Stimulated activated CD4-positive, alpha-beta T cell treated with anti-CD3 and anti-CD28 coated beads, Interleukin-12 subunit alpha, Interleukin-12 subunit beta, amount 100 ng/mL, for 24 hours (primary cell): ENCODE measurements at places on chromosomes 11 and 22.
A peak's percentile ranks its signal among the peaks of the same experiment; 100 is the strongest.

- no peak for DNase-seq
Measured at GRCh38 chr22:48850658-48851287, 976.9 kb downstream of the BRD1 start.

DNA sequence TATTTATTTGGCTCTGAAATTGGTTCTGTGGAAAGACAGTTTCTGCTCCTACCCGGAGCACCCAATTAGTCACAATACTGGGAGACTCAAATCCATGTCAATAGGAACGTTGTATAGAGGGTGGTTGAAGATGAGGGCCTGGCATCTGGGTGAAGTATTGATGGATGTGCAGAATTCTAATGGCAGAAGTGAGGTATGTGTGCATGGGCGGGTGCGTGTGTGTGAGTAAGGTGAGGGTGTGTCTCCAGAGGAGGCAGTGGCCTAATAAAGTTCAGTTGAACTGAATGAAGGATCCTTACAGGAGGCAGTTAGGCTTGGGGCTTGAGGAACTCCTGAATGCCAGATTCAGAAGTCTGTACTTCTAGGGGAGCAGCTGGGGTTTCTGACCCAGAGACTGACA is 71.8 kb upstream of the B3GAT1 start:
- no peak for DNase-seq

- DNase-seq, result peak; percentile 72
Measured at GRCh38 chr22:30922151-30922611, 46.4 kb downstream of the MORC2 start.

DNA sequence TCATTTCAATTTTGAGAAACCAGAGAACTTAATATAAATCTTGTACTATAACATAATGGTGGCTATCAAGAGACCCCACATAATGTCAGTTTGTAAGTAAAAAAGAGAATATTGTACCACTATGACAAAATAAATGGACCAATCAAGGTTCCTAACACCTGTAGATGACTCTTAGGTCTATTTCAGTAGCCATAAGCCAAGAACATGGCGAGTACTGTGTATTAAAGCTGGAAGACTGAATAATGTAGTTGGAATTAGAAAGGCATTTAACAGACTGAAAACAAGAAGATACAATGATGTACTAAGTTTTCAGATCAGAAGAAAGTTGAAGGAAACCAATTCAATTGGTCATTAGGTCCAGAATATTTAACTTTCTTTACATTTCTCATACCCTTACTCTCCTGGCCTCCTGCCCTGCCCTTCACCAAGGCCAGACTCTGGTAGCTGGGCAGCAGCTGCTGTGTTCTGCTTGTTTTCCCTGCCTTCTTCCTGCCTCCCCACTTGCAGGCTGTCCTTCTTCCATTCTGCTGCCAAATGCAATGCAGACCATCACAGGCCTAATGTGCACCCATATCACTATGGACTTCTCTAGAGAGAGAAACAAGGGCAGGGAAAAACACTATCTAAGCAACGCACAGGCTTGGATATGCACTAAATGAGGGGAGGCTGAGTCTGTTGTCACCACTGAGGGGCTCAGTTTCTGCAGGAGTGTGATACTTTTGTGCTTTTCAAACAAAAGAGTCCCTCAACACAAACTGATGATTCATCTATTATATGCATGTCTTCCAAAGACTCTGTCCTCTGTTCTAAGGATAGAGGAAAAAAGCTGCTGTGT is 60.1 kb downstream of the RAB30 start:
- no peak for DNase-seq

DNA sequence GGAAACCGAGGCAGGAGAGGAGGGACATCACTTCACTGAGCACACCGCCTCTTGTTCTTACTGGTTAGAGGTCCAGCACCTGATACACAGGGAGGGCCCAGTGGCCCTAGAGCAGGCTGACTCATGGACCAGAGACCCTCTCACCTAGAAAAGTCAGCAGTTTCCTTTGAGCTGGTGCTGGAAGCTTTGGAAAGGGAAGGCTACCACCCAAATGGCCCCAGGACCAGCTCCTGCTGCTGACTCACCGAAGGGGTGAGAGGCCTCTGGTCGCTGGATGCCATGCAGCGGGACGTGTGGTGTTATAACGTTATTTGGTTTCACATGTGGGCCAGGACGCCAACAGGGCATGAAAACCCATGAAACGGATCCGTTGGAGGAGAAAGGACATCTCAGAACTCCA is 3.8 kb downstream of the NADSYN1 start:
- no peak for DNase-seq

- DNase-seq, result no peak
Measured at GRCh38 chr11:77619576-77620198, 17.9 kb downstream of the CLNS1A start.

DNA sequence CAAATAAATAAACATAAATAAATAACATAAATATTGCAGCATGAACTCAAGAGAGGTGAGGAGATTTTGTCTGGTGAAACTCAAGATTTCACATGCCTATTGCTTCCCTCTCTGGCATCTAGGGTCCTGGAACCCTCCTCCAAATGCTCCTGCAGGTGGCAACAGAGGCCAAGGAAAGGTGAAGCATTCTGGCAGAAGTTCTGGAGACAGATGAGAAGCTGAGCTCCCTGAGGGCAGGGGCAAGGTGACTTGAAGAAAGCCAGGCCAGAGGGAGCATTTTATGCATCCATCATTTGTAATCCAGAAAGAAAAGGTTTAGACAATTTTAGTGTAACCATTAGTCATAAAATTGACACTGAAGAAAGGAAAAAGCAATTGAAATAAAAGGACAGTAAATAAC is 64.9 kb downstream of the ENDOD1 start:
- DNase-seq, result peak; percentile 46

DNA sequence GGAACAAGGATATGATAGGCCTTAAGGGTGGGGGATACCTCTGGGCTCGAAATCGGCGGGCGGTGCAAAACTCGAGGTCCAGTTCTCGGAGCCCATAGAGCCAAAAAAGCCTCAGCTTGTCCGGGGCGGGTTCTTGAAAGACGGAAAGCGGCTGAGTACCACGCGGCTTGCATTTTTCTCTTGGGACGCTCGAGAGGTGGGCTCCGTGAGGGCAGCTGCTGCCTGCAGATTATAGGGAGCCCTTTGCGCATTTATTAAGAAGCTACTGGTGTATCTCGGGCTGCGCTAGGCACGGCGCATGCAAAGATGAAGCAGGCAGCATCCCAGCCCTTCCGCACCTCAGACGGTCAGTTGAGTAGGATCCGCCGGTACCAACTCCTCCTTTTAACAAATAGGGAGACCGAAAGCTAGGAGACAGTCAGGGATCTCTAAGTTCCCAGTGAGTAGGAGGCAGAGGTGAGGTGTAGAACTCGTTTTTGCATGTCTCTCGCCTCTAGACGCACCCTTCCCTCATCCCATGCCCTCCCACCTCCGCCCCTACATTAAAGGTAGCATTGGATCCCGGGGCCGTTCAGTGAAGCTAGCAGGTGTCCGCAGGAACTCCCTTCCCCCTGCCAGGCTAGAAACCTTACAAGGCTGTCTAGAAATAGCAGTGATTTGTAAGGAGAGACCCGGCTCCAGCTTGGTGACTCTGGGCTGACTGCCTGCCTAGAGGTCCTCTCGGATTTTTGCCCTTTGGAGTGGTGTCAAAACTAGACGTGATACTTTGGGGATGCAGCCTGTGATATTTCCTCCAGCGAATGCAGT is 768 bp downstream of the LDHA start:
- DNase-seq, result no peak

GRCh38 chr11:74819400-74819799 is 70.8 kb downstream of the RNF169 start:
- DNase-seq, result no peak

- DNase-seq, result no peak
Measured at GRCh38 chr22:27512283-27512761, 289.2 kb downstream of the MN1 start.

DNA sequence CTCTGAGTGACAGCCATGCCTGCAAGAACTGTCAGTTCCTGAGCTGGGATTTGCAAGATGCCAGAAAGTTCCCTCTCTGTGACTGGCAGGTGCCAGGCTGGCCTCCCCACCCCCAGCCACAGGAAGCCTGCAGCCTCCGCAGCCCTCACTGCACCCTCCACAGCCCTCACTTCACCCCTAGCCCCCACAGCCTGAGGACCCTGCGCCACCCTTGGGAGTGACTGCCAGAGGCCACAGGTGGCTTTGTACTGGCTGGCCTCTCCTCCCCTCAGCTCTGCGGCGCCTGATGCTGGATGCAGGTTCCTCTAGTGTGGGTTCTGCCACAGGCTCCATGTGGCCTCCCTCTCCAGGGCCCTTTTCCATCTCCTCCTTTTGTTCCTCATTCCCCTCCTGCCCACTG is 28.7 kb downstream of the MPPED1 start:
- no peak for DNase-seq
